Posterior vena cava (tissue), 2 donors: ENCODE measurements at places on chromosomes 16 and 17. TPM values are rescaled to one million over a fixed set of nuclear protein-coding genes. Genes with fewer than 3 reads are reported as not detected.

DNA sequence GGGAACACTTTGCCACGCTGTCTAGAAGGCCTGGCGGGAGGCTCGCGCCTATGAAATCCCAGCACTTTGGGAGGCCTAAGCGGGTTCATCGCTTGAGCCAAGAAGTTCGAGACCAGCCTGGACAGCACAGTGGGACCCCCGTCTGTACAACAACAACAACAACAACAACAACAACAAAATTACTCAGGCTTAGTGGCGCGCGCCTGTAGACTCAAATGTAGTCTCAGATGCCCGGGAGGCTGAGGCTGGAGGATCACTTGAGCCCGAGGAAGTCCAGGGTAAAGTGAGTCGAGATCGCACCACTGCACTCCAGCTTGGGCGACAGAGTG is 297 bp upstream of the SLFN13 start:
- no peak for DNase-seq

DNA sequence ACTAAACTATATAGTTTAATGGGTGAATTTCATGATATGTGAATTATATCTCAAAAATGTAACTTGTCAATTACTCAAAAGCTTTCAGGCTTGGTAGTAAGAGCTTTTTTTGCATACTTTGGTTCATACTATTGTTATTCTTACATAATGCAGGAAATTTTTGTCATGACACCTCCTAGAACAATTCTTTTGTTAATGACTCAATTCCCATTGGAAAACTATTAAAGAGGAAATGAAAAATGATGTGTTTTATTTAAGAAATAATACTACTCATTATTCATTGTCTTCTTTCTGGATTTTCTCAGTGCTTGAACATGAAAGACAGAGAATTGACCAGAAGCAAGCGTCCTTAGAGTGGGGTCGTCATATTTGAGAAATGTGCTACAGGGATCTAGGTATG is 196.4 kb upstream of the KCNJ16 start:
- no peak for DNase-seq

GRCh38 chr17:80925688-80926335 is 65.8 kb upstream of the CHMP6 start:
- DNase-seq = peak; percentile 61

- no peak for DNase-seq
Measured at GRCh38 chr16:71669926-71670536, 44.0 kb downstream of the MARVELD3 start.

- DNase-seq = no peak
Measured at GRCh38 chr17:69869667-69870066, 205.4 kb upstream of the KCNJ16 start.

DNA sequence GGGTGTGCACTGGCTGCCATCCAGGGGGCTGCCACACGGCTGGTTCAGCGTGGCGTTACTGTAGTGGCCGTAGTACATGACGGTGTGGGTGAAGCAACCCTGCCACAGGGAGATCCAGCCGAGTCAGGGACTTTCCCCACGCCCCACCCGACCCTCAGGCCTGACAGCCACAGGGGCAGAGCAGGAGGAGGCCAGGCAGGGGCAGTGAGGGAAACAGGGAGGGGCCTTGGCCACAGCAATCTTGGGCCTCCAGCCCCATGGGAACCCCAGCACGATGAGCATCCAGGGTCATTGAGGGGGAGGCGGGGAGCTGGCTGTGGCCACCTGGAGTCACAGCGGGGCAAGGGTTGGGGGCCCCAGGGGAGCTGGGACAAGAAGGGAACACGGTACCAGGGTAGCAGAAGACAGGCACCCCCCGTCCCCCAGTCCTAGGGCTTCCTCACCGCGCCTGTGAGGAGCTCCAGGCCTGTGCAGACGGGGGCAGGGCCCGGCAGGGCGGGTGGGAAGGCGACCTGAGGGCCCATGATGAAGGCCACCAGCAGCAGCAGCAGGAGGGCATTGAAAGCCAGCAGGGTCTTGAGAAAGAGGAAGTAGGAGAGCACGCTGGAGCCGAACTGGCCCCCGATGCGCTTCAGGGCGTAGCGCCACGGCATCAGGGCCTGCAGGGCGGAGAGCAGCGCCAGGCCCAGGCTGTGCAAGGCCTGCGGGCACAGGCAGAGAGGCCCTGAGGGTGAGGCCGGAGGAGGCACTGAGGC is 4.3 kb downstream of the TMC6 start:
- no peak for DNase-seq

DNA sequence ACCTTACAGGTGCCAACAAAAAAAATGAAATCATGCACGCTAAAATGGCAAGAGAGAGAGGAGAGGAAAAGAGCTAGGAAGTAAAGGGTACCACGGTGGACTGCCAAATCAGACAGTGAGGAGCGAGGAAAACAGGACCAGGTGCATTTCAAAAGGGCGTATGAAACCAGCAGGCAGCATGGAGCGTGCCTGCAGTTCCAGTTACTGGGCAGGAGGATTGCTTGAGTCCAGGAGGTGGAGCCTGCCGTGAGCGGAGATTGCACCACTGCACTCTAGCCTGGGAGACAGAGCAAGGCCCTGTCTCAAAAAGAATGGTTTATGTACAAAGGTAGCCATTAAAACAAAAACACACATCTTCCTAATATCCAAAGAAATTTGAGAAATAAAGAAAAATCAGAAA is 16.4 kb downstream of the USP36 start:
- DNase-seq = no peak

DNA sequence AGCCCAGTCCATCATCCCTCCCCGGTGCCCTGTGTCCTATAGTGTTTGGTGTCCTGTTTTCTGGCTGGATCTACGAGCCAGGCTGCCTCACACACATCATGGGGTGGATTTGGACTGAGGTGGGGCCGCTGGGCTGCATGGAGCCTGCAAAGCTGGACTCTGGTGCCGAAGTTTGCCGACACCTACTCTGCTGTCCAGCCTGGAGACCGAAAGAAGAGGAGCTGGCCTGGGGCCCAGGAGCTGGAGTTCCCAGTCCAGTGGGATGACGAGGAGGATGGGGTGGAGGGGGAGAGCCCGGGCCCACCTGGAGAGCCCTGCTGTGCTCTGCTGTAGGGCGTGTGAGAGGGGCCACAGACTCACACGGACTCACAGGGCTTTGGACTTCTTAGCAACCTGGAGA is 40.3 kb upstream of the ENPP7 start:
- no peak for DNase-seq

DNA sequence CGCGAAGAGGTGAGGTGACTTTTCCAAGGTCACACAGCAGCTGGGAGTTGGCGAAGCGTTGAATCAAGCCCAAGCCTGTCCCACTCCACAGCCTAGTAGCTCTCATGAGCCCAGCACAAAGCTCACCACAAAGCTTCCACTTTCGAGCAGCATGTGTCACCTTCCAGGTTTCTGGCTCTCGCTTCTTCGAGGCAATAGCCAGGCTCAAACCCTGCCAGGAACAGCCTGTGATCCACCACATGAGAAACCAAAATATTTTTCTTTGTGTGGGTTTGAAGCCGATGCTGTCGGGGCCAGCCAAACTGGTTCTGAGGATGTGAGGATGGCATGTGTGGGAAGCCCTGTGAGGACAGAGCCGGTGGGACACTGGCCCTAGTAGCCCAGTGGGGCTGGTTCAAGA is 68.1 kb downstream of the COG7 start:
- DNase-seq = peak; percentile 28

- no peak for DNase-seq
Measured at GRCh38 chr16:70393662-70394061, 45.2 kb downstream of the ST3GAL2 start.

DNA sequence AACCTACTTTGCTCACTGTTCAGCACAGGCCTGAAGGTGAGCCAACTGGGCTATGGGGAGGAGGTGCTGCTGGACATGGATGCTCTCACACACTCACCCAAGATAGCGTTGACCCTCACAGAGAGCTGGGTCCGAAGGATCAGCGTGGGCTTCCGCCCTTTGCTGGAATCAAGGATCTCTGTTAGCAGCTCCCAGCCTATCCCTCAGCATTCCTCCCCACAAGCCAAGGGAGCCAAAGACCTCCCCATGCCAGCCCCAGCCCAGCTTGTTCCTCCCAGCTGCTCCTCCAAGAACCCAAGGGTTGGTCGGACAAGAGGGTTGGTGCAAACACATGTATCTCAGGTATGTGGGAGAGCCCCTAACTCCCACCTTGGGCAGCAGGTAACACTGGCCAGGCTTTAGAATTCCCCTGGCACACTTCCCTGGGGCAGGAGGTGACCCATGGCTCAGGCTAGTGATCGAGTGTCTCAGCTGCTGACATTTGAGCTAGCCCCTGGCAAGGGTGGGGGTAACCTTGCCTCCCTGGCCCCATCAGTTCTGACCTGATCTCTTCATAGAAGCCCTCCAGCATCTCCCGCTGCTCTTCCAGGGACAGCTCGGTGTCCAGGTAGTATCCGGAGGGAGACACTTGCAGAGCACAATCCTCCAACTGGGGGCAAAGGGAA is 8.3 kb downstream of the FHOD1 start:
- DNase-seq = no peak

ERN2 gene
- total RNA-seq = not detected

TBX4 gene
- total RNA-seq = 0.24 TPM

ELAC2 gene
- total RNA-seq = 44.1 TPM
